ENCODE measurements at places on chromosomes 4 and X.

DNA sequence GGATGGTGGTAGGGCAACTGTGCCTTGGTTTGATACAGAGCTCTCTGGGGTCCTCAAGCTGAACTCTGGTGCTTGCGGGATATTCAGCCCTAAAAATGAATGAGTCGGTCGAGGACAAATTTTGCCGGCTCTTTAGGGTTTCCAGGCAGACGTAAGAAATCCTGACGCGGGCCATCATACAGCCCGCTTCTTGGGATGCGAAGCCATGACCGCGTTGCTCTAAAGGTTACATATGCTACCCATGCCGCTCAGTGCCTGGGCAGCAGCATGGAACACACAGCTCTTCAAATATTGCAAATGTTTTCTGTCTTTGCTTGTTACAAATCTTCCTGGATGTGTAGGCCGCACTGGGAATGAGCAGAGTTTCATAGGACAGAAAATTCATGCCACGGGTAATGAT, 55.6 kb downstream of the NBDY start:
- no peak for DNase-seq

- DNase-seq = no peak
Measured at GRCh38 chr4:118772081-118772766, 63.7 kb downstream of the SEC24D start.

GRCh38 chr4:100278567-100278966, 88.3 kb upstream of the DDIT4L start:
- no peak for DNase-seq

GRCh38 chr4:122577808-122578781, 42.8 kb downstream of the IL21 start:
- DNase-seq = peak; percentile 71

DNA sequence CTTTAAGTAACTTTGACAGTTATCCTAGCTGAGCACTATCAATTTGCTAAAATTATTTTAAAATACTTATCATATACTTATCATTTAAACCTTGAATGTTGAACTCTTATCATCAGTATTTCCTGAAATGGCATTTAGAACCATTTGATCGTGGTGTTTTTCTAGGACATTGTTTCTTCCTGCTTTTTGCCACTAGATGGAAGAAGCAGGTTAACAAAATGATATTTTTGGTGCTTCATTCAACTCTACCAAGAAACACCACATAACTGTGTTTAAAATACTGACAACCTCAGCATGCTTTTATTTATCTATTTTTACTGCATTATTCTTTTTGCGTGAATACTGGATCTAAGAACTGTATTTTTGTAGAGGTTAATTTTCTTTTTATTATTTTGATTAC, 44.6 kb downstream of the C4orf33 start:
- no peak for DNase-seq

- DNase-seq = no peak
Measured at GRCh38 chr4:6723851-6724250, 7.9 kb downstream of the BLOC1S4 start.

DNA sequence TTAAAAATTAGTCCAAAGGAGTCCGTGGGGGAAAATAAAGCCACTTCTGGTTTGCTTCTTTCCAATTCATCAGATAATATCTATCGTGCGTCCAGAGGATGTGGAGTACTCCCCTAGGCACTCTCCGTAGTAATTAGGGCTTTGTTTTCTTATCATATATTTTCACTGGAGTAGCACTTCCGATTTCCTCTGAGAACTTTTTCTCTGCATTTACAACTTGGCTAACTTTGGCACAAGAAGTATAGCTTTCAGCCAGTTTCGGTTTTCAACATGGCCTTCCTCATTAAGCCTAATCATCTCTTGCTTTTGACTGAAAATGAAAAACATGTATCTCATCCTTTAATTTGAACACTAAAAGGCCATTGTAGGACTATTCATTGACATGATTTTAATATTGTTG, 80.5 kb downstream of the CASP3 start:
- no peak for DNase-seq

DNA sequence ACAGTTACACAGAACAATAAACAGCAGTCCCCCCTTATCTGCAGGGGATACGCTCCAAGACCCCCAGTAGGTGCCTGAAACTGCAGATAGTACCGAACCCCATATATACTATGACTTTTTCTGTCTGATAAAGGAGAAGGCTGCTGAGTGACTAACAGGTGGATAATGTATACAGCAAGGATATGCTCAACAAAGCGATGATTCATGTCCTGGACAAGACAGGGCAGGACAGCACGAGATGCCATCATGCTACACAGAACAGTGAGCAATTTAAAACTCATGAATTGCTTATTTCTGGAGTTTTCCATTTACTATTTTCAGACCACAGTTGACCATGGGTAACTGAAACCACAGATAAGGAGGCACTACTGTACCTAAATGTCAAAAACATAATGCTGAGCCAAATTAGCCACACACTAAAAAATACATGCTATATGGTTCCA, 76.1 kb downstream of the MANBA start:
- DNase-seq = no peak

DNA sequence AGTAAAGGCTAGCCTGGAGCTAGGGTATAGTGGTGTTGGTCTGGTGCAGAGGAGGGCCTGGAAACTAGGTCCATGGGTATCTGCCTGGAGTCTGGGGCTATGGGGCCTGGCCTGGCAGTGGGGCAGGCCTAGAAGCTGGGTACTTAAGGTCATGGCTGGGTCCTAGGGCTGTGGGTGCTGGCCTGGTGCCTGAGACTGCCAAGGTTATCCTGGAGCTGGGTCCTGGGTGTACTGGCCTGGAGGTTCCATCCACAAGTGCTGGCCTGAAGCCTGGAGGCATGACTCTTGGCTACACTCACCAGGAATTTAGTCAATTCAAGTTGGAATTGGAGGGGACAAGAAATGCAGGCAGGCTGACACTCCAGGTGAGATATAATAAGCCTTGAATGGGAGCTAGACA, 108.4 kb upstream of the ZCCHC13 start:
- no peak for DNase-seq

DNA sequence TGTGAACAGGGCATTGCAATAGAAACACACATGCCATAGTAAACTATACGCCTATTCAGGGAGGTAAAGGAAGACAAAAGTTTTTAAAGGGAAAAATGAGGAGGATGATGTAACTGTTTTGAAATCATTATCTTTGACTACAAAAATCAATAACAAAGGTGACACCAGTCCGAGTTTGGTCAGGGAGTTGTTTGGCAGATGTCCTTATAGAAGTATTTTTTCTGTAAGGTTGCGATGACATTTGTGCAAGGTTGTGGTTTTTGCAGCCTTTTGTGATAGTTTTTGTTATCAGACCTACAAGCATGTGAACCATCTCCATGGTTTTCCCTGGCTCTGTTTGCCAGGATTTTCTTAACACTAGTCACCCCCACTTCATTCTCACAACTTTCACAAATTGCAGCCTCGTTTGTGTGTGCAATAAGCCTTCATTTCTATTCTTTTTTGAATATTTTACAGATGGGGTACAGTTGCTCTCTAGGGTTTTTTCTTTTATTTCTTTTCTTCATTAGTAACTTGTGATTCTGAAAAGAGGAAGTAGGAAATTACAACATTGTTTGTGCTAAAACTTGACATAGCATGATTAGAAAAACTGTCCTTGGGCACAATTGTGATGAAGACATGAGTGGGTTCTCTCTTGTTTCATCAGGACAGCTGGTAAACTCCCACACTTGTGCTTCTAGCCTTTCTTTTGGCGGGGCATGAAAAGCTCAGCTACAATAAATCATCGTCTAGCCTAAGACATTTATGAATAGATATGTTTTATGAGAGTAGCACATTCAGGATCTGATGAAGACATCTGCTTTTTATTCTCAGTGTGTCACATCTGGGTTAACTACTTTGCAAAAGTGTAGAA, 60.2 kb upstream of the PNPLA4 start:
- DNase-seq = no peak

DNA sequence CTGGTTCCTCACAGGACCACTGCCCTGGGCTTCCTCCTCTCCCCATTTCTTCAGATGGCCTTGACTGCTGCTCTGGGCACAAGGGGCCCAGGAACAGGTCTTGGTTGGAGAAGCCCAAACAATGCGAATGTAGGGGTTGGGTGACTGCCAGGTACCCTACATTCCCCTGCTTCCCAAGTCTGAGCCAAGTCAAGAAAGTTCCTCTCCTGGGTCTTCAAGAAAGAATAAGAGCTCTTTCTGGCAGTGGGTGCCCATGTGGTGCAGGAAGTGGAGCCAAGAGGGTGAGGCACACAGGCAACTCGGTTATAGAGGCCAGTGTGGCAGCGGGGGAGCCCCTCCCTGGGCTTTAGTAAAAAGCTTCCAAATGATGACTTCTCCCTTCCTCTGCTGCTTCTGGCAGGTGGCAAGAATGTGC, 2.7 kb downstream of the SLC34A2 start:
- no peak for DNase-seq

DNA sequence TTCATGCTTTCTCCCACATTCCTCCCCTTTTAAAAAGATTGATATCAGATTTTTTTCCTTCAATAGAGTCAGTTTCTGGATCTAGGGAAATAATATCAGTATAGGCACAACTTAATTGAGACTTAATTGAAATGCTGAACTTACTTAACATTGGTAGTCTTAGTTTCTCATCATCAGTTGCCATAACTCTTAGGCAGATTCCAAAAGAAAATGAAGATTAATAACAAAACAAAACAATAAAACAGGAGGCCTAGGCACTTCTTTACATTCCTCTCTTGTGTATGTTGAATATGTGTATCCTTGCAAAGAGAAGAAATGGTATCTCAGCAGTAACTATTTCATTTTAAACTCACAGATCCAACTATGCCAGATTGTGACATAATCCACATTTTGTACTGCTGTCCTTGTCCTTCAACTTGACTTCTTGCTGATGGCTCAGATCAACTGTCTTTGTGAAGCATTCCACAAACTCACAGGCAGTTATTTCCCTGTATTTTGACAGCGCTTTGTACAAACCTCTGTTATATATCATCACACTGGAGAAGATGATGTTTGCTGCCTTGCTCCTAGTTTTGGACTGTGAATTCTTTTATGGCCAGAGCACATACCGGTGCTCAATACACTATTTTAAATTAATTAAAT, 9.1 kb upstream of the SLC9B2 start:
- DNase-seq = no peak

DNA sequence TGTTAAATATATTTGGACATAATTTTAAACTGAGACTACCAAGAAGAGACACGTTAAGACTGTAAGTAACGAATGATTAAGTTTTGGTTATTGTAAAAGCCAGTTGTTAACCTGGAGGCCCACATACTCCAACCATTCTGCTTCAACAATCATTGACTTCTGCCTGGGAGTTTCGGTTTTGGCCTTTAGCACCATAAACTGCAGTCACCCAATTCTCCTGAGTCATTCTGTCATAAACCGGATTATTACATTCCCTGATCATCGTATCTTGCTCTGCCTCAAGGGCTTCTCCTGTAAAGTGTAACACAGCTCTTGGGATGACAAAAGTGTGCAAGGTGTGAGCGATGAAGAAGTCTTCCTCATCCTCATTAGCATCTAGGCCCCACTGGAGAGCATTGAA, 46.9 kb upstream of the PABPC1L2A start:
- no peak for DNase-seq

- DNase-seq = no peak
Measured at GRCh38 chrX:2423899-2424298, 76.9 kb downstream of the DHRSX start.

DNA sequence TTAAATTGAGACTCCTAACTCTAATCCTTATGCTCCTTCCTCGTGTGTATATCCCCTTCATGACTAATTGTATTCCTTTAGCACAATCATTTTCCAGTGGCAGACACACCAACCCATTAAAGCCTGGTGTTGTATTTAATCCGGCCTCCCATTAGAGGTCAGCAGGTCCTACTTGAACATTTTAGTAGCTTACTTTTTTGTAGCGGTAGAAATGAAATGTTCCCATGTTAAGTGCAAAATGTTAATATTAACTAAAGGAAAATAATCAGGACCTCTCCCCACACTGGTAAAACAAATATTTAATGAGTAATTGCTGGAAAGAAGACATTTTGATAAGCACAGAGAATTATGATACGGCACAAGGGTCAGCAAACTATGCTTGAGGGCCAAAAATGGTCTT, 3.4 kb downstream of the RAB33B start:
- no peak for DNase-seq

DNA sequence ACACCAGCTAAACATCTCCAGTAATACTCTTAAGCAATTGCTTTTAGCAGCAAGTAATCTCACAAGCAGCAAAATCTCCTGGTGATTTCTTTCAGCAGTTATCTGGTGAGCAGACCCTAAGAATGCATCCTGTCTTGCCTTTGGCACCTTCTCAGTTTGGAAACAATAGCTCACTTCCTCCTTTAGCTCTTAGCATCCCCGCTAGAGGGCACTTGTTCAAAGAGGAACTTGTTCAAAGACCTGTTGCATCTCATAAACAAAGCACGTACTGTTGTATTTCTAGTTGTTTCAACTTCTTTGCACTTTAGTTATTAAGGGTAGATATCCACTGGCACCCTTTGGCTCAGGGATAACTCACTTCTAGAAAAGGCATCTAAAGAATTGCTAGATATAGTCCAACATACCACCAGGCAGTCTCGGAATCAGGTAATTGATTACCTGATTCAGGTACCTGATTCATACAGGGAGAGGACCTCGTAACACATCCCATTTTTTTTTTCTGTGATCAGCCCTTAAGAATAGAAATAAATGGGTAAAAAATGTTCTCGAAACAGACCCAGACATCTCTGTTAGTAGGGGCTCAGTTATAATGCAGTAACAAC, 81.9 kb upstream of the QRFPR start:
- DNase-seq = no peak

GRCh38 chrX:136650811-136651210, 2.9 kb downstream of the CD40LG start:
- no peak for DNase-seq

- no peak for DNase-seq
Measured at GRCh38 chr4:186563761-186564160, 8.4 kb upstream of the MTNR1A start.

DNA sequence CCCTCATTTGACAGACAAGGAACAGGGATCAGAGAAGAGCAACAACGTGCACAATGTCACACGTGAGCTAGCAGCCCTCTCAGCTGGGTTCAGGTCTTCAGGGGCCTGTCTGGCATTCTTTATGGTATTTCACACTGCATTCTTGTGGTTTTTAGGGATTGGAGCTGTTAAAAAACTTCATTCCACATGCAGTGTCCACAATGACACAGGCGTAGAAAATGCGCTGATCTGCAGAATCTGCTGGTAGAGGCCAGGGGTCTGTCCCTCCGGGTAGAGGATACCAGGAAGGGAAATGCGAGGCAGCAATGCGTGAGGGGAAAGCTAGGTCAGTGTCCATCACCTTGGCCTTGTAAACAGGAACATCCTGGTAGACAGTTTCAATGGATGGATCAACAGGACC, 36.6 kb downstream of the MAP7D3 start:
- no peak for DNase-seq
